ENCODE measurements at places on chromosomes 5 and 9. TPM values are rescaled to one million over a fixed set of nuclear protein-coding genes. Genes with fewer than 3 reads are reported as not detected.

DNA sequence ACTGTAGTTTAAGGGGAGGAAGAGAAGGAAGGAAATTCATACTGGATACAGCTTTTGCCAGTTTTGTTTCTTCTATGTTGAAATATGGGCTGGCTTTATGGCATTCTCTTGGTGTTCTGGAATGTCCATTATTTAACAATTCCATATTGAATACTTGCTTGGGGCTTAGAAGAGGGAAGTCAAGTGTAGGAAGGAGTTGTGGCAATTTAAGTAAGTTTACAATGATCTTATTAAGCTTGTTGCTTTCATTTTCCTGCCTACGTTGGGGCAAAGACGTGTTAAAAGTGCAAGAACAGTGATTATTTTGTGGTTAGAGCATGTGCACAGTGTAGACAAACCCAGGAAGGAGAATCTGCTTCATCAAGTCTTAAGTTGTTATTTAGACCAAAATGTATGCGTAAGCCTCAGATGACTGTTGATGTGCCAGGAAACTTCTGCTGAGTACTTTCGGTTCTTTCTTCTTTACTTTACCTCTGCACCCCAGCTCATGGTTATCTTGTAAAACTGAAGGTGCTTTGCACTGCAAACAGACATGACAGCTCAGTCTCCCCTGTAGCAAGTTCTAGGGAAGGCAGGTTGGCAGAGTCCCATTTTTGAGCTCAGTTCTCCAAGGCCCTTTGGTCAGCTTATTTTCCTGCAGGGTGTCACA lies 75.8 kb downstream of the F2RL2 start:
- H3K4me3 ChIP-seq, result no peak overlapping the region
- no peak for DNase-seq
- no peaks in the 10 kb centered on the region for H3K27me3 ChIP-seq

- H3K27ac ChIP-seq, result no peak overlapping the region
- no peaks in the 10 kb centered on the region for H3K4me1 ChIP-seq
- no peaks in the 10 kb centered on the region for H3K27me3 ChIP-seq
- DNase-seq, result no peak
- H3K4me3 ChIP-seq, result no peak overlapping the region
- no peaks in the 10 kb centered on the region for H3K36me3 ChIP-seq
Measured at GRCh38 chr5:59732301-59732700, 161.2 kb downstream of the PDE4D start.

The ARL14EPL gene
- not detected for total RNA-seq

DNA sequence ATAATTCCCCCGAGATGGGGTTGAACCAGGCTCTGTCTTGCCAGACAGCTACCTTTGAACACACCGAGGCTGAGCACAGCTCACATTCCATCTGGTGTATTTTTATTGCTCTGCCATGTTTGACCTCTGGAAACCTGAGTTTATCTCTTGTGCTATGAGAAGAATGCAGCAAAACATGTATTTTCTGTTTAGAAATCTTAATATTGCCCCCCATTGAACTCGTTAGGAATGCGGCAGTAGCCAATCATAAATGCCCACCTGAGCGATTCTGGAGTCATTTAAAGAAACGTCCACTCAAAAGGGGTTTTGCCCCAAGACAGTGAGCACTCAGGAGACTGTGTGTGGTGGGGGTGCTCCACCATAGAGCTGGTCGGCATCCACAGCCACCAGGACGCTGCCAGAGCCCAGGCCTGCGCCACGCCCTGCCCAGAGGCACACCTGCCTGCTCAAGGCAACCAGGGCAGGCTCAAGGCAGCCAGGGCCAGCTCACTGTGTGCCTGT lies 26.9 kb downstream of the FGD3 start:
- peak overlapping the region; percentile 45 for H3K27ac ChIP-seq
- no peaks in the 10 kb centered on the region for H3K27me3 ChIP-seq
- no peaks in the 10 kb centered on the region for H3K4me1 ChIP-seq
- DNase-seq, result peak; percentile 68
- H3K4me3 ChIP-seq, result no peak overlapping the region

DNA sequence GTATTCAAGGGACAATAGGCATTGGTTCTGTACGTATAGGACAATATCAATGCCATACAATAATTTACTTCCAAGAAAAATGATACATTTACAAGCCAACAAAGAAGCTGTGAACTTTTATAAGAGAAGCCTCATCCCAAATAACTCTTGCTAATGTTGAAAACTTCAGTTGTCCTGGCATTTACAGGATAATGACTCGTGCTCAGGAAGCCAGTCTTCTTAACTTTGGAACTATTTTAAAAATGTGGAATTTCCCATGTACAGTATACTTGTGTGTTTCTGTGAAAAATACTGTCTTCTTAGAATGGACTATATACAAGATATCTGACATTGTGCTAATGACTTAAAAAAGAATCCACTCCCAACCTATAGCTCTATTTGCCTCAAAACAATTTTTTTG lies 1479.3 kb upstream of the CDH9 start:
- no peak for DNase-seq
- H3K4me3 ChIP-seq, result no peak overlapping the region
- H3K36me3 ChIP-seq, result no peaks in the 10 kb centered on the region
- no peak overlapping the region for H3K27ac ChIP-seq

DNA sequence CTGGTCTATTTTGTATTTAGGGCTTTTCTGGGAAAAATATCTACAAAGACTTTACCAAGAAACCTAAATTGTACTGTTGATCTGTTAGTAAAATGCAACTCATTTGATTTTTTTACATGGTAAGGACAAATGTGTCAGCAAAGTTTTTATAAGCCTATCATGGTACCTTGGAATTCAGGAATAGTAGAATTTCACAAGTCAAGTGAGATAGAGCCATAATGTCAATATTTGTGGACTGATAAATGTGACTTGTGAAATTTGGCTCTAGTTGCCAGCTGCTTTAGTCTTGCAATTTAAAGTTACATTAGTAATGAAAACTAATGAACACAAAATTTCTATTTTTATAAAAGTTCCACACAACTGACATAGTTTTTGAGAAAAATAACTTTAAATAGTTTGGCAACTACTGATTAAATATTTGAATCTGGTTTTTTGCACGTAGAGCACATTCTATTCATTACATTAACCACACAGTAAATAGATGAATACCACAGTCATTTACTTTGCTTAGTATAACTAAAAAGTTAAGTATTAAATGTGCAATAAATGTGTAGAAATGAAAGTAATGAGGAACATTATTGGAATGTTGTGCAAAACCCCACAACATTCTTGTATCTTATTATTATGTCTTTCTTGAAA lies 41.2 kb upstream of the RIOK2 start:
- H3K27ac ChIP-seq, result no peak overlapping the region
- H3K4me1 ChIP-seq, result peaks cover 16% of the 10 kb centered on the region
- no peaks in the 10 kb centered on the region for H3K36me3 ChIP-seq
- no peaks in the 10 kb centered on the region for H3K27me3 ChIP-seq

The ADRB2 gene
- total RNA-seq, result 0.55 TPM

DNA sequence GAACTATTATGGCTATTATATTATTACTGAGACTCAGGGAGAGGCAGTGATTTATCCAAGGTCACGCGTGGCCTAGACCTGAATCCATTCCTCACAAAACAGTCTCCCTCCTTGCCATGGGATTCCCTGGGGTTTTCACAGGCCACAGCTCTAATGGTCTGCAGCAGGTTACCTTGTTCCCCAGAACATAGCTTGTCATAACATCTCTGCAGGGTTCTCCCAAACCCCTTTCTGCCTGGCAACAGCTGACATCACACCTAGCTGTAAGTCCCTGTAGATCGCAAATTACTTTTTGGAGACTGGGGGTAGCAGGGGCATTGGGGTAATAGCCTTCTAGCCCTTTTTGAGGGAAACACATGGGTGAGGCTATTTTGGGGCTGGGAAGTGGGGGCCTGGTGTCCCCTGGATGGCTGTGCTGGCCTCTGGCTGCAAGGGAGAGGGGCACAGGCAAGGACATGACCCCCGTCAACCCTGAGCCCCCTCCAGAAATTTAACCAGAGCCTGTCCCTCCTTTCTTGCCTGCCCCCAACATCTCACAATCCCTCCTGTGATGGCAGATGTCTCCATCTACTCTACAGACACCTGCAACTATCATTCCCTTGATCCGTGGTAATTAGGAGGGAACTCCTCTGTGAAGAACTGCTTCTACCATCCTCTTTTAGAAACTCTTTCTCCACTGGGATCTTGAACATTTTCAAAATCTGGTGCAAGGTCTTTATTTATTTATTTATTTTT lies 1.3 kb downstream of the CD74 start:
- H3K4me1 ChIP-seq, result peaks cover 6% of the 10 kb centered on the region
- no peaks in the 10 kb centered on the region for H3K36me3 ChIP-seq
- no peaks in the 10 kb centered on the region for H3K27me3 ChIP-seq
- H3K4me3 ChIP-seq, result peak overlapping the region; percentile 18
- H3K27ac ChIP-seq, result peak overlapping the region; percentile 89

- no peaks in the 10 kb centered on the region for H3K4me1 ChIP-seq
- no peak for DNase-seq
- H3K36me3 ChIP-seq, result no peaks in the 10 kb centered on the region
Measured at GRCh38 chr5:148014276-148014675, 49.5 kb upstream of the SPINK5 start.

The RETREG1 gene
- 15.6 TPM for total RNA-seq

DNA sequence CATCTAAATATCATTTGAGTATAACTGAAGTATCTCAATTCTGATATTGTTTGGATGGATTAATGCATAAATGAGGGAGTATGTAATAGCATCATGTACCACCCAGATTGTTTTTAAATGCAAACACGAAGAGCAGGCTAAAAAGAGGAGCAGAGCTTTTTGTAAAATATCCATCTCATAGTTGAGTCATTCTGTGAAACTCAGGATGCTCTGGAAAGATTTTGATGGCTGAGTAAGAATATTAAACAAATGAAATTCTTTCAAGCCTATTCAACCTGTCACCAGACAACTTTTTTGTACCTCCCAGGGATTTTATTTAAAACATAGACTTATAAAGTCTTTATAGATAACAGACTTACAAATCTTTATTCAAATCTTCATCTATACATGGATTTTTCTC lies 625.9 kb downstream of the TLE4 start:
- no peak overlapping the region for H3K4me3 ChIP-seq
- DNase-seq, result no peak
- H3K36me3 ChIP-seq, result no peaks in the 10 kb centered on the region

GRCh38 chr9:83966209-83966582 lies 13.8 kb downstream of the HNRNPK start:
- H3K4me3 ChIP-seq, result no peak overlapping the region
- no peaks in the 10 kb centered on the region for H3K4me1 ChIP-seq
- no peaks in the 10 kb centered on the region for H3K27me3 ChIP-seq
- no peak for DNase-seq
- H3K27ac ChIP-seq, result no peak overlapping the region

GRCh38 chr5:125346316-125346715 lies 599.9 kb upstream of the ZNF608 start:
- no peak overlapping the region for H3K4me3 ChIP-seq
- no peaks in the 10 kb centered on the region for H3K36me3 ChIP-seq
- no peaks in the 10 kb centered on the region for H3K27me3 ChIP-seq
- no peak overlapping the region for H3K27ac ChIP-seq
- no peaks in the 10 kb centered on the region for H3K4me1 ChIP-seq

GRCh38 chr5:96024683-96025475 lies 63.2 kb upstream of the ELL2 start:
- peak overlapping the region; percentile 24 for H3K27ac ChIP-seq
- DNase-seq, result no peak
- H3K27me3 ChIP-seq, result no peaks in the 10 kb centered on the region
- H3K4me1 ChIP-seq, result peaks cover 20% of the 10 kb centered on the region
- no peak overlapping the region for H3K4me3 ChIP-seq
